ENCODE measurements at places on chromosomes 4 and X.

GRCh38 chrX:2631743-2632532 lies 59.2 kb upstream of the CD99 start:
- DNase-seq = no peak

- no peak for DNase-seq
These were observed 13.8 kb upstream of the CLDN34 start for GRCh38 chrX:9953396-9953795.

GRCh38 chr4:77740480-77740879 lies 78.7 kb downstream of the CNOT6L start:
- DNase-seq = no peak

GRCh38 chrX:9775930-9776329 lies 10.3 kb upstream of the GPR143 start:
- DNase-seq = no peak

- DNase-seq = no peak
These were observed 346.4 kb downstream of the PTTG2 start for GRCh38 chr4:38306482-38307071.

DNA sequence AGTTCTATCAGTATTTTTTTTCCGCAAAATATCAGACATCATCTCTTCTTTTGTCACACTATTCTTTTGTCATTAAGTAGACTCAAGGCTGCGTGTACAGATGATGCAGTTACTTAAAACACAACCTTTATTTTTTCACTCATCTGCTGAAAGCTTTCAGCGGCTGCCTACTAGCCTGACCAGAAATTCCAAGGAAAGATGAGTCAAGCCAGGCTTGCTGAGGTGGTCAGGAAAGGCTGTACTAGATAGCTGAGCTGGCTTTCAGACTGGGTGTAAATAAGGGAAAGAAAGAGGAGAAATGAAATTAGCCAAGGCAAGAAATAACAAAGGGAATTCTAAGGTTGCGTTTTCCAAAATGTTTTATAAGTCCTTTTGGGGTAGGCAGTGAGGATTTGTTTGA lies 17.9 kb downstream of the STK26 start:
- no peak for DNase-seq

DNA sequence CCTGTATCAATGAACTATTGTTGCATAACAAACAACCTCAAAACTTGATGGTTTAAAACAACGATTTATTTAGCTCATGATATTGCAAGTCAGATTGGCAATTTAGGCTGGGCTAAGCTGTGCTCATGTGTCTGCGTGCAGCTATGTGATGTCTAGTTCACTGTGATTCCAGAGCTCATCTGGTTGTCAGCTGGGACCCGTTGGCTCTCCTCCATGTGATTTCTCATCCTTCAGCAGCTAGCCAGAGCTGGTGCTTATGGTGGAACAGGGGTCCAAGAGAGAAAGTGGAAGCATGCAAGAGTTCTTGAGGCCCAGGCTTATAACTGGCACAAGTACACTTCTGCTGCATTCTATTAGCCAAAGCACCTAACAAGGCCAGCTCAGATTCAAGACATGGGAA lies 28.8 kb upstream of the TRPC3 start:
- DNase-seq = no peak

DNA sequence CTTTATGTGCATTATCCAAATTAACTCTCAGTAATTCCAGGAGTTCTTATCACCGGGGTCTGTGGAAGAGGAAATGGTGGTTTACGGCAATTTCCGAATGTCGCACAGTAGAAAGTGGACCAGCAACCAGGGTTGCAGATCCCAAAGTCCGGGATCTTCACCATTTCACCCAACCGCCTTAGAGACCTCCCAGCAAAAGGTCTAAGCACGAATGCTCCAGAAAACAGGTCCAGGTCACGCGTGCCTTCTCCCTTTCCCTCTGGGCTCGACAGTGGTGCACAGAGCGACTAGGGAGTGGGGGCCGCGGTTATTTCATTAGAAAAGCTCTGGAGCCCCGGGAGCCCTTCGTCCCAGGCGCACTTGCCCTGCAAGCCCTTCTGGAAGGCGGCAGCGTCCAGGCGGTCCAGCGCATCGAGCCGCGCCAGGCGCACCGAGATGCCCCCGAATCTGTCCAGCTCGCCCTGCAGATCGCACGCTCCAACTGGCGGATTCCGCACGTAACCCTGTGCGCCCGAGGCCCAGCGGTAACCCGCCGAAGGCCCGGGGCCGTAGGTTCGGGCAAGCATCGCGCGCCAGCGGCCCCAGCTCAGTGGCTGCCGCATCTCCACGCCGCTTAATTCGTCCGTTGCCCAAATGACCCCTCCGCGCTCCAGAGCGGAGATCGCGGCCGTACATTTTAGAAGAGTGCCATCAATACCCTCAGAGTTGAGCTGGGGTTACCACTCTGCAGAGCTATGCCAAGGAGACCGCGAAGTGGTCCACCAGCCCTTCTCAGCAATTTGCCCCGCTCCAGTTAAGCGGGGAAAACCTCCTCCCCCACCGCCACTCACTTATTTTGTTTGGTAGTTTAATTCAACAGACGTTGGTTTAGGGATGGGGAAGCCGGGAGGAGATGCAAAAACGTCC lies at the start of gene NUDT6:
NUDT6 (minus strand) TSS at position 627 of the 906 bp plus-strand sequence; CDS start at position 602, 25 bp downstream.
- no peak for DNase-seq

DNA sequence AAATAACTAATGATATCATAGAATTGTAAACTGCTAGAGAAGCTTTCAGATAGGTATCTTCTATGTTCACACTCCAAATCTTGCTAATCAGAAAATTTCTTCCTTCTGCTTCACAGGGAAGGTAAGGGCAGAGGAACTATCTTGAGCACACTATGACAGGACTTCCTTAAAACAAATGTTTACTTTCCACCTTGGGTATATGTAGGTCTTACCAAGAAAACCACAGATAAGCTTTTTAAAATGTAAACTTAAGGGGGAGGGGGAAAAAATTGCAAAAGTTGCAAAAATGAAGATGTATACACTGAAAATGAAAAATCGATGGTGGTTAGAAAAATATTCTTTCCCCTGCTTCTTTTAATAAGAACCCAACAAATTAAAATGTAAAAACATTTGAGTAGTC lies 30.9 kb downstream of the YTHDC1 start:
- DNase-seq = no peak

GRCh38 chr4:9859810-9860209 lies 78.4 kb downstream of the DRD5 start:
- DNase-seq = no peak

DNA sequence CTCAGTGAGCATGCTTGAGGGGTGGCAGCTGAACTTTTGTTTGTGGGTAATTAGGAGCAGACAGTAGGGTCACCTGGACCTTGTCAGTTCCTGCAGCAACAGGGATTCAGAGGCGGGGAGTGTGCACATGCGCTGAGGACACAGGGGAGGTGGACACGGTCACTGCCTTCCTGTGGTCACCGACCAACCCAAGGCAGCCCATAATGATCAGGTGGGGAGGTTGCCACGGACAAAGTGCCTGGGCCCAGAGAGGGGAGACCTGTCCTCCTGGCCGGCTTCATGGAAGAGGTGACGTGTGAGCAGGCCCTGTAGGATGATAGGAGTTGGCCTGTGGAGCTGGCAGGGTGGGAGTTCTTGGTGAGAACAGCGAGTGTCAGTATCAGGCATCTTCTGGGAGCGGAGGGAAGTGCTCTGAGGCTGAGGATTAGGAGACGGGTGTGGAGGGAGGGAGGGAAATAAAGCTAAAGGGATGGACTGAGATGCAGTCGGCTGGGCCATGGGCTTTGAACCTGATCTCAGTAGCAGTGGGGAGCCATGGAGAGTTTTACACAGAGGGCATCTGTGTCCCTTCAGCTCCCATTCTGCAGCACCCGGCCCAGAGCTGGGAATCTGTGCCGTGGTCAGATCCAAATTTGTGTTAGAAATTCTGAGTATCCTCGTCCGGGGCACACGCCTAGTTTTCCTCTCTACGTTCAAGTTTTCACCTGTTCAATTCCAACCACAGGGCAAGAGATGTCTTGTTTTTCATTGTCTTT lies 100.0 kb downstream of the PSAPL1 start:
- no peak for DNase-seq

DNA sequence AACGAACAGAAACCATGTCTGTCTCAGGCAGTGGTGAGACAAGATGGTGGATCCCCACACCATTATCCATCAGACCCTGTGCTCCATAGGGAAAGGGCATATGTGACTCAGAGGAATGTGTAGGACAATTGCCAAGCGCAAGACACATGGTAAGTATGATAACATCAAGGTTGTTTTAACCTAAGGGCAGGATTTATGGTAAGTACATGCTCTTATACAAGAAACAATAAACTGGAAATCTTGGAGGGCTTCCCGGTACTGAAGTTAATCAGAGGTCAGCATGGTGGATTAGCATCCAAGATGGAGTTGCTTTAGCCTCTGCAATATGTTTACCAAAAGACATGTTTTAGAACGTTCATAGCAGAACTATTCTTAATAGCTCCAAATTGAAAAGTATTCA lies 355.0 kb downstream of the PPP1R2C start:
- no peak for DNase-seq

GRCh38 chr4:157818946-157819692 lies 353.7 kb downstream of the GASK1B start:
- DNase-seq = no peak

- DNase-seq = no peak
These were observed 1.1 kb upstream of the PGRMC2 start for GRCh38 chr4:128288689-128289106.

GRCh38 chr4:76548704-76549103 lies 113.7 kb downstream of the SHROOM3 start:
- DNase-seq = no peak

DNA sequence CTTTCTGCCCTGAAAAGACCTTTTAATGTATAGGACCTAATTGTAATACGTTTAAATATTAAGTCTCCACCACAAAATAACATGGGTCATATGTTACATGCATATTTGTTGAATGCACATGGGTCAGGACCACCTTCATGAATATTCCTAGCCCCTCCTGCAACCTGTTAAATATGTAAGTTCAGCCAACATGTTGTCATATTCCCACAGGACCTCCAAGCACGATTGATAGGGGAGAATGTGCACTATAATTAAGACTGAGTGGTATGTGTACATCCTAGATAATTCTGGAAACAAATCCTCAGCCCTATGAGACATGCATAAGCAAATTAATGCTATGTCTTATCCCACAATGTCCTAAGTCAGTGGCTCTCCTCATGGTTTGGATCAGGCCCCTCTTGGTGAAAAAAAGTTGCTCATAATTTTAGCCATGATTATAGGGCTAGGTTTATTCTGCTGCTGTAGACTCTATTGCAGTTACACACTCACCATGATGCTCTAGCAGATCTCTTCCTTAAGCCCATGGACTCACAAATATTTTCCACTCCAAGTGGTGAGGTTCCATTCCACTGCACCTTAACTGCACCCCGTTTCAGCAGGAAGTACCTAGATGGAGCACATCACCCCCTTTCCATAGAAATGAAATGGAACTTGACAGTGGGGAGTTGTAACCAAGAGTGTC lies 10.2 kb downstream of the TIGD2 start:
- no peak for DNase-seq

- DNase-seq = no peak
These were observed 135.8 kb downstream of the IL15 start for GRCh38 chr4:141771889-141772830.

GRCh38 chrX:5774446-5774845 lies 454.2 kb downstream of the NLGN4X start:
- DNase-seq = no peak

- no peak for DNase-seq
These were observed 8.2 kb upstream of the CASK start for GRCh38 chrX:41931591-41931990.

- DNase-seq = peak; percentile 77
These were observed 15.0 kb downstream of the SHISA3 start for GRCh38 chr4:42412251-42412650.

DNA sequence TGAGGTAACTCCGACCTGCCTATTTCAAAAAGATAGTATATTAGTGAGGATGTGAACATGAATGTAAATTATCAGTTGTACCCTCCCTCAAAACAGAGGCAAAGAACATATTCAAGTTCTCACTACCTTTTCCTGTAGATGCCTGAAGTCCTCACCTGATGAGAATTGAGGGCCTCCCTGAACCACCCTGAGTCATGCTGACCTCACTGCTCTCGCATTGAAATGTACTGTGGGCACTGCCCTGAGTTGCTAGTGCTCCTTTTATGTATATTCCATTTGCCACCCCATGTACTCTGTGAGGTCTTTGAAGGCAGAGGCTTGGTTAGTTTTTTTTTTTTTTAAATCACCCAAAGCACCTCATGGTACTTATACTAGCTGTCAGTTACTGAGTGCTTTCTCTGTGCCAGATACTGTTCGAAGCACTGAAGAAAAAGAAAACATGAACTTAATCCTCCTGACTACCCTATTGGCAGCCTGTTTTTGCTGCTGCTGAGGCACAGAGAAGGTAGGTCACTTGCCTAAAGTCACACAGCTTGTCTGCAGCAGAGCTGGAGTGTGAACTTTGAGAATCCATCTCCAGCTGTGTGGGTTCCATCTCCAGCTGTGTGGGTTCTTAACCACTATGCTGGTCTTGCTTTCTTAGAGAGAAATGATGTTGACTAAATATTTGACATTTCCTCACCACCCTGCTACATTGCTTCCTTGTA lies 253.1 kb upstream of the GPC4 start:
- DNase-seq = no peak

- DNase-seq = peak; percentile 64
These were observed 217.1 kb upstream of the SMIM31 start for GRCh38 chr4:164536814-164537213.

GRCh38 chr4:123505095-123506010 lies 108.8 kb downstream of the SPRY1 start:
- DNase-seq = no peak

DNA sequence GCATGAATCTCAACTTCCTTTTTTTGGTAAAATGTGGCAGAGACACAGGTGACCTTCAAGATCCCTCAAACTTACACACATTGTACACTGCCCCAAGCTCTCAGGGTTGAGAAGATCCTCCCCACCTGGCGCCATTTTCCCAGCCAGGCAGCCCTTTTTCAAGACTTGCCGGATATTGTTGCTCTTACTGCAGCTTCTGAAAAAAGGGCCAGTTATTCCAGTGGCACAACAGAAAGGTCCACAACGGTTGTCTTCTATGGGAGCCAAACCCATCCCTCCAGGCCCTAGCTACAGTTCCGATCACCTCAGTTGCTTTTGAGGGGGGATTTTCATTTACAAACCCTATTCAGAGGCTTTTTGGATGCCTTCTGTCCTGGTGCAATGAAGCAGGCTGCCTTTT lies 101.1 kb downstream of the CHIC2 start:
- DNase-seq = no peak

DNA sequence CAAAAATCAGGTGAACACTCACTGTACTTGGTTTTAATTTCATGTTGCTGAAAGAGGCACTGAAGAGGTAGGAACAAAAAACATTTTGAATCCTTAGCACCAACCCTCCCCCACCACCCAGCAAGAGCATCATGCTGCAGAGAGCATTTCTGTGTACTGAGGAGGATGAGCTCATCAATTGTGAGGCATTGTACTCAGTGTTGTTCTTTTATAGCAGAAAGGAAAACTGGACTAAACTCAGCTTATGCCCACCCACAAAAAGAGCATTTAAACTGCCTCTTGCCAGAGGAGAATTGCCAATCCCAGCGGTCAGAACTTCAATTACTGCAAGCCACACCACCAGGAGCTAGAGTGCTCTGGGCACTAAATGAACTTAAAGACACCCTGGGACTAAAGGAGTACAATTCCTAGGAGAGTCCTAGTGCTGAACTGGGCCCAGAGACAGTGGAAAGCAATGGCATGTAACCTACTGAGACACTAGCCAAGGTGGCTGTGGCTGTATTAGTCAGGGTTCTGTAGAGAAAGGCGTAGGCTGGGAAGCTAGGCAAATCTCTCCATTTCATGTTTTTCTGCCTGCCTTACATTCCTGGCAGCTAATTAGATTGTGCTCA lies 280.7 kb upstream of the KLHL4 start:
- DNase-seq = no peak
